ENCODE measurements at places on chromosomes 5 and 9.
A peak's percentile ranks its signal among the peaks of the same experiment; 100 is the strongest.

- DNase-seq, result no peak
These were observed 204.9 kb downstream of the ZNF462 start for GRCh38 chr9:107067739-107068416.

- no peak for DNase-seq
These were observed 407.0 kb upstream of the GRAMD2B start for GRCh38 chr5:126016256-126016655.

DNA sequence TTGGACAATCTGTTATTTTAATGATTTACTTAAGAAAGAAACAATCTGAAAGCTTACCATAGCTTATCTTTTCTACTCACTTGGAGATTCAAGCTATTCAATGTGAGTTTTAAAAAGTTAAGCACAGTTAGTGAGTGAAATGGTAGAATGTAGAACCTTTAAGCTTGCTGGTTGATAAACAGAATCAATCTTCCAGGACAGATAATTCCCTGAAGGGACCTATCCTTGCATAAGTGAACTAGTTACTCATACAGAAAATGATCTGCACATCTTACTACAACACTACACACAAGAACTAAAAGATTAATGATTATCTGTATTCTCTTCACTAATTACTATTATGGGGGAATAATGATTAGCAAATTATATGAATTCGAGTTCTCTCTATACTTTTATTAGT is 165.6 kb downstream of the PALM2AKAP2 start:
- no peak for DNase-seq

- peak; percentile 72 for DNase-seq
These were observed 10.3 kb upstream of the DOCK2 start for GRCh38 chr5:169626779-169627178.

DNA sequence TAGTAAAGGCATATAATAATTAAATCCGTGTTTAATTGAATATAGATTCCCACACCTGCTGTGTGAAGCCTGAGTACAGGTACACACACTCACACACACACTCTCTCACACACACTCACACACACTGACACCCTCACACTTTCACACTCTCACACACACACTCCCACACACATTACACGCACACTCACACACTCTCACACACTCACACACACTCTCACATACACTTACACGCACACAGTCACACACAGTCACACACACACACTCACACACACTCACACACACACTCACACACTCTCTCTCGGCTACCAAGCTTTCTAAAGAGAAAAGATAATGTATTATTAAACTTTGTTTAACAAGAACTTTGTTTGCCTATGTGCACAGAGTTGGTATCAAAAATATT is 195.1 kb upstream of the CTNND2 start:
- no peak for DNase-seq

- DNase-seq, result no peak
These were observed 53.1 kb downstream of the LIX1 start for GRCh38 chr5:97089149-97089801.

DNA sequence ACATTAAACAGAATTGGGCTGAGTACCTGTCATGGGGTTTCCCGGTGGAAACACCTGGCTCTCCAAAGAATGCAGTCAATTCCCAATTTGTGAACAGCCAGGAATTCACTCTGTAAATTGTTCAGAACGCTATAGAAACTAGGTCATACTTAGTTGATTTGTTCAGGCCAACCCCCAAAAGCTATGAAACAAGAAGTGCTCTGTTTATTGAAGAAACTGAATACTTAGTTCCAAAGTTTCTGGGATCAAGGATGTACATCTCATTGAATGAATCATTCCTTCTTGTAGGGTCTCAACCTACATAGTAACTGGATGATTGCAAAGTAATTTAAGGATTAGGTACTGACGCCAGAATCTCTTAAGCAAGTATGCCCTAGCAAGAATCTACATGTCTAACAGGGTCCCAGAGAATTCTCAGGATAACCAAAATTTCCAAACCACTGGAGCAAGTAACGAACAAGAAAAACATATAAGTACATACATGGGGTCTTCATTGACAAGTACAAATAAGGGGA is 659 bp upstream of the TUSC1 start:
- no peak for DNase-seq

GRCh38 chr5:180401229-180401907 is 48.2 kb upstream of the GFPT2 start:
- DNase-seq, result no peak

GRCh38 chr9:37497320-37497719 is 11.6 kb downstream of the POLR1E start:
- no peak for DNase-seq

- DNase-seq, result no peak
These were observed 17.7 kb upstream of the AKNA start for GRCh38 chr9:114405294-114406034.

DNA sequence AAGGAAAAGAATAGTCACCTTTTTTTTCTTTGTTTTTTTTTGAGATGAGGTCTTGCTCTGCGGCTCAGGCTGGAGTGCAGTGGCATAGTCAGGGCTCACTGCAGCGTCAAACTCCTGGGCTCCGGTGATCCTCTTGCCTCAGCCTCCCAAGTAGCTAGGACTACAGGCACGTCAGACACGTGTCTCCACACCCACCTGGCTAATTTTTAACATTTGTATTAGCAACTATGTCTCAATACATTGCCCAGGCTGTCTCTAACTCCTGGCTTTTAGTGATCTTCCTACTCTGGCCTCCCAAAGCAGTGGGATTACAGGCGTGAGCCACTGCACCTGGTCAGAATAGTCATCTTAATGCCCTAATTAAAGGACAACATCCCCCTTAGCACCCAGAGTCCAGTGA is 54.4 kb upstream of the CTSL start:
- no peak for DNase-seq

Measured in HFF-Myc (cell line).